Osteoblast (primary cell): ENCODE measurements at places on chromosomes 12 and 14. TPM values are rescaled to one million over a fixed set of nuclear protein-coding genes. Genes with fewer than 3 reads are reported as not detected.
A peak's percentile ranks its signal among the peaks of the same experiment; 100 is the strongest.

The HPD gene
- total RNA-seq: under 0.01 TPM in 1 of 2 replicates, not detected in the other

The SLC6A15 gene
- under 0.01 TPM in 1 of 2 replicates, not detected in the other for total RNA-seq

The GARIN6 gene
- not detected in 2 replicates for total RNA-seq

The HOXC4 gene
- 3.3 and 4.1 TPM in 2 replicates for total RNA-seq

The ADCY6 gene
- total RNA-seq: 30.8 and 33.0 TPM in 2 replicates

GRCh38 chr14:98956181-98956580, 315.8 kb downstream of the BCL11B start:
- peaks cover 6% of the 10 kb centered on the region for H3K4me1 ChIP-seq
- H3K36me3 ChIP-seq: no peaks in the 10 kb centered on the region
- H3K27me3 ChIP-seq: no peaks in the 10 kb centered on the region

GRCh38 chr14:65469903-65470302, 57.4 kb downstream of the FUT8 start:
- no peaks in the 10 kb centered on the region for H3K27me3 ChIP-seq
- no peaks in the 10 kb centered on the region for H3K4me1 ChIP-seq
- no peak overlapping the region for H3K4me3 ChIP-seq
- no peaks in the 10 kb centered on the region for H3K36me3 ChIP-seq

GRCh38 chr14:100894416-100894815, 9.1 kb downstream of the RTL1 start:
- no peak overlapping the region for H3K27ac ChIP-seq
- no peak overlapping the region for H3K4me3 ChIP-seq
- peaks cover 65% of the 10 kb centered on the region for H3K36me3 ChIP-seq
- no peaks in the 10 kb centered on the region for H3K4me1 ChIP-seq
- peak; percentile 42 for DNase-seq

DNA sequence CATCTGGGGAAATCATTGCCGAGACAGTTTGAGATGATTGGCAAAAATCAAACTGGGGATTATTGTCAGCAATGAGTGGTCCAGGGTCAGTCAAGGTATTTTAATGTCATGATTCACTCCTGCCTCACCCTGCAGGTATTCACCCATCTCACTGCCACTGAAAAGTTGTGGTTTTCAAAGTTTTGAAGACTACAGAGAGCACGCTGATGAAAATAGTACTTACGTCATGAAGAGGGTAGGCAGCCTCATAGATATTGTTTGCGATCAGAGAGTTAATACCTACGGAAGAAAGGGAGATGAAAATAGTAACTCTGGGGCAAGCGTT, 138.0 kb downstream of the ANO2 start:
- no peak for DNase-seq
- peak overlapping the region; percentile 77 for H3K27ac ChIP-seq
- H3K36me3 ChIP-seq: no peaks in the 10 kb centered on the region
- no peaks in the 10 kb centered on the region for H3K27me3 ChIP-seq
- H3K4me3 ChIP-seq: no peak overlapping the region
- peaks cover 5% of the 10 kb centered on the region for H3K4me1 ChIP-seq

DNA sequence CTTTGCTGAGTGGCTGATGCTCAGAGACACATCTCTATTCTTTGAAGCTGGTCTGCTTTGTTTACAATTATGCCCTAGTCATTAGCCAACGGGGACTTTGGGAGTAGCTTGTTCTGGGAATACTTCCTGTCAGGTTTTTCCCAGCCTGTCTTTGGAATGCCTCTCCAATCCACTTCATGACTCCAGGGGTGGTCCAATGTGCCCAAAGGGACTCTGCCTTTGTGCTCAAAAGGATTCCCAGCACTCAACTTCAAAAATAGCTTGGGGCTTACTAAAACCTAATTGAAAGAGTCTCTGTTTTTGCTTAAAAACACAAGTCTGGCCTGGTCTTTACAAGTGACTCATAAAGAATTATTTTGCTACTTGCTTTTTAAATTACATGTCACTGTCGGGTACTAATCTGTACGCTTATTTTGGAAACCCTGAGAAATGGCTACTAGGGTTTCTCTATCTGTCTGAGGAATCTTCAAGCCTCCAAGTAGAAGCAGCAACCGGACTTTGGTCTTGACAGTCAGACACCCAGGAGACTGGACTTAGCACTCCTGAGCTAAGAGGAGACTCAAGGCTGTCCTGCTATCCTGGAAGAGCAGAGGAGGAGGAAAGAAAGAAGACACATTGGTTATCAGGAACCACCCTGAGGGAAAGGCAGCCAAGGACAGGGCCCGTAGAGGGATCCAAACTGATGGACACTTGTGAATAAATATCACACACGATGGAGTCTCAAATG, 20.7 kb downstream of the PHLDA1 start:
- peaks cover 11% of the 10 kb centered on the region for H3K4me1 ChIP-seq
- H3K27ac ChIP-seq: peak overlapping the region; percentile 32
- no peak overlapping the region for H3K4me3 ChIP-seq
- peak; percentile 50 for DNase-seq
- H3K27me3 ChIP-seq: no peaks in the 10 kb centered on the region
- no peaks in the 10 kb centered on the region for H3K36me3 ChIP-seq

DNA sequence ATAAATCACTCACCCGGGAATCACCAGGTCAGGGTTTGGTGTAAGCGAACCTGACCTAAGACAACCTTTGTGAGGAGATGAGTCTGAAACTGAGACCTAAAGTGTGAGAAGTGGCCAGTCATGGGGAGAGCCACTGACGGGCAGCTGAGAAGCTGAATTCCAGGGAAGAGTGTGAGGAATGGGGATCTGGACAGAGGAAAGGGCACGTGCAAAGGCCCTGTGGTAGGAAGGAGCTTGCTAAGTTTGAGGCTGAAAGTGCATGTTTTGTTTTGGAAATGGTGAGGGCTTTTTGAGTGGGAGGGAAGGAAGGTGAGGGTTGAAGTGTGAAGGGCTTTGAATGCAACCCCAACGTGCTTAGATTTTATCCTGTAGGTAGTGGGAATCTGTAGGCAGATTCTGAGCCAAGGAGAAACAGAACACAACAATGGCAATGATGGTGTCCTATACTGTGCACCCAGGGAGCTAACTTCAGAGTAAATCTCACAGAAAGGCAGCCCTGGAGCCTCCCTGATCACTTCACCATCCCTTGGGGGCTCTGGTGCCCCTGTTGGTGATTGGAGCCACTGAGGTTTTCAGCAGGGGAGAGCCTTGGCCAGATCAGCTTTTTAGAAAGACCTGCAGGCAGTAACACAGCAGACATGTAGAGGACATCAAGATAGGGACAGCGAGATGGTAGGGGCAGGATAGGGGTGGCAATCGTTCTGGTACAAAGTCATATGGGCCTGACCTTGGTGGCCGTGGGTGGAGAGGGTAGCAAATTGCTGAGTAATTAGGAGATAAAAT, 37.5 kb upstream of the CHGA start:
- no peaks in the 10 kb centered on the region for H3K36me3 ChIP-seq
- no peak for DNase-seq
- no peaks in the 10 kb centered on the region for H3K4me1 ChIP-seq
- H3K4me3 ChIP-seq: no peak overlapping the region
- peaks cover 16% of the 10 kb centered on the region for H3K27me3 ChIP-seq

DNA sequence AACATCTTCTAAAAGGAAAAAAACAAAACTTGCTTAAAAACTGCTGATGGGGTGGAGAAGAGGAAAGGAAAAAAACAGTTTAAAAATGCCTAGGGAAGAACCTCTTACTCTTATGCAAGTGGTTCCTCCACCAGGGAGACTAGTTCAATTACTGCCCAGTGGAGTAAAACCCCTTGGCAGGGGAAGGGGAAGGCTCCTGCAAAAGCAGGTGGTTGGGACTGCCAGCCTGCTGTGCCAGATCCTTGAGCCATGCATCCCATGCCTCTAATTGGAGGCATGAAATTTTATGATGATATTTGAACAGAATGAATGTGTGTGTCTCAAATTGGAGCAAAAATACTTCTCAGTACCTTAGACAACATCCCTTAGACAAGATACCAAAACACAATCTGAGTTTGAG, 118.8 kb downstream of the FSCB start:
- DNase-seq: no peak
- H3K36me3 ChIP-seq: no peaks in the 10 kb centered on the region
- H3K4me3 ChIP-seq: no peak overlapping the region
- H3K27me3 ChIP-seq: no peaks in the 10 kb centered on the region

GRCh38 chr12:130303781-130304180, 33.9 kb upstream of the PIWIL1 start:
- H3K4me3 ChIP-seq: no peak overlapping the region
- no peak for DNase-seq
- H3K27me3 ChIP-seq: no peaks in the 10 kb centered on the region
- H3K36me3 ChIP-seq: no peaks in the 10 kb centered on the region

DNA sequence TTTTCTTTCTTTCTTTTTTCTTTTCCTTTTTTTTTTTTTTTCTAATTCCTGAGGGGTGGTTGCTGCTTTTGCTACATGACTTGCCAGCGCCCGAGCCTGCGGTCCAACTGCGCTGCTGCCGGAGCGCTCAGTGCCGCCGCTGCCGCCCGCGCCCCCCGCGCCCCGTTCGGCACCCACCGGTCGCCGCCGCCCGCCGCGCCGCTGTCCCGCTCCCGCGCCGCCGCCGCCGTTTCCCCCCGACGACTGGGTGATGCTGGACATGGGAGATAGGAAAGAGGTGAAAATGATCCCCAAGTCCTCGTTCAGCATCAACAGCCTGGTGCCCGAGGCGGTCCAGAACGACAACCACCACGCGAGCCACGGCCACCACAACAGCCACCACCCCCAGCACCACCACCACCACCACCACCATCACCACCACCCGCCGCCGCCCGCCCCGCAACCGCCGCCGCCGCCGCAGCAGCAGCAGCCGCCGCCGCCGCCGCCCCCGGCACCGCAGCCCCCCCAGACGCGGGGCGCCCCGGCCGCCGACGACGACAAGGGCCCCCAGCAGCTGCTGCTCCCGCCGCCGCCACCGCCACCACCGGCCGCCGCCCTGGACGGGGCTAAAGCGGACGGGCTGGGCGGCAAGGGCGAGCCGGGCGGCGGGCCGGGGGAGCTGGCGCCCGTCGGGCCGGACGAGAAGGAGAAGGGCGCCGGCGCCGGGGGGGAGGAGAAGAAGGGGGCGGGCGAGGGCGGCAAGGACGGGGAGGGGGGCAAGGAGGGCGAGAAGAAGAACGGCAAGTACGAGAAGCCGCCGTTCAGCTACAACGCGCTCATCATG, 654 bp downstream of the FOXG1 start:
- DNase-seq: no peak
- no peaks in the 10 kb centered on the region for H3K36me3 ChIP-seq
- no peak overlapping the region for H3K27ac ChIP-seq
- no peaks in the 10 kb centered on the region for H3K4me1 ChIP-seq

DNA sequence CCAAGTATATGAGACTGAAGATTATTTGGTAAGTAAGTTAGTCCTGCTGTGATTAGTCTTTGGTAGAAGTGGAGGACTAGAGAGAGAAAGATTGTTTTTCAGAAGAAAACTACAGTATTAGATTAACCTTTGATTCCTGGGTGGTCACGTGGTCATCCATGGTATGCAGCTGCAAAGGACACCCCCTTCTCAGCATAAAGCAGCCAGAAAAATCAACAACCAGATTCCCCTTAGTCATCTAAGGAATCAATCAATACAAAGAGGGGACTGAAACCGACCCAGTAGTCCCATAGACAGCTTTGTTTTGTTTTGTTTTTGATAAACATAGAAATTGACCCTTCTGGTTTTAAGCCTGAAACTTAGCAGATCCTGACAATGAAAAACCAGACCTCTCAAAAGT, 30.3 kb upstream of the MDGA2 start:
- H3K36me3 ChIP-seq: no peaks in the 10 kb centered on the region
- no peak overlapping the region for H3K27ac ChIP-seq
- H3K27me3 ChIP-seq: no peaks in the 10 kb centered on the region
- no peak overlapping the region for H3K4me3 ChIP-seq

DNA sequence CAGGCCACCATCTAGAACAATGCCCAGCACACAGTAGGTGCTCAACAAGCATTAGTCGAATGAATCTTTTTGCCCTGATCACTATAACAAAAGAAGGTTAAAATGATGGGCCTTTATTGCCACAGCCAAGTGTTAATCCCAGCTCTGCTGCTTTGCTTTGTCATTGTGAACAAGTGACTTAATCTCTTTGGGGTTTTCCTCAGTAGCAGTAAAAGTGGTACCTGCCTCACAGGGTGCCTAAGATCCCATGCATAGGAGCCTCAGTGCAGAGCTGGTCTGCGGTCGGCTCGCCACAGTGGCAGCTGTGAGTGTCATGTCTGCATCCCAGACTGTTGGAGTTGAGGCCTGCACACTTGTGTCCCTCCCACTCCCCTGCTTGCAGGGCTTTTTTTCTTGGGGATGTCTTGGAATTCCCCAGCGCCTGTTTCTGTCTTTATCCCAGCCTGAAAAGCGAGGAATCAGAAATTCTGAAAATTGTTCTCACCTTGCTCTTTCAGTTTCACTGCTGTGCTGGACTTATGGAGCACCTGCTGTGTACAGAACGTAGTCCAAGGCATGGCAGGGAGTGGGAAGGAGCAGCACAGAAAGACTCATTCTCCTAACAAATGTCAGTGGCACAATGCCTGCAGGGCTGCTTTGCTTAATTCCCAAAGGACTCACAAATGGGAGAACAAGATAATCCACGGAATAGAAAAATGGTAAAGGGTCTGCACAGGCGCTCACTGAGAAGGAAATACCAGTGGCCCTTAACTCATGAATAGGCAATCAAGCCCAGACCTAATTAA, 90.8 kb downstream of the EML1 start:
- H3K36me3 ChIP-seq: peaks cover 3% of the 10 kb centered on the region
- DNase-seq: peak; percentile 21
- H3K27ac ChIP-seq: no peak overlapping the region
- no peaks in the 10 kb centered on the region for H3K27me3 ChIP-seq
